ENCODE measurements at places on chromosomes 1 and 21.

DNA sequence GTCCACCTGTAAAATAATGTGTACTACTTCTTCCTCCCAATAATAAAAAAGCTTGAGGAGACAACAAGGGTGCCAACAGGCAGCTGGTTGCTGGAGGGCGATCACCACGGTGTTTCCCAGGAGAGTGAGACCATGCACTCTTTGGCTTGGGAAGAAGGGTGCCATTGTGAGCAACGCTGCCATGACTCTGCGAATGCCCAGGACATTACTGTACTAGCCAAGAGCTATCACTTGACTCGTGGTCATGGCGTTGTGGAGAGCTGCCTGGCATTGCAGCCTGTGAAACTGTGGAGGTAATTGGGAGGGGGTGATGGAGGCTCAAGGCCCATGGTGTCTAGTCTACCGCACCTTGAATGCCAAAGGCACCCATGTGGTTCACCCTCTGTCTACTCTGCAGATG is 14.6 kb upstream of the PRMT2 start:
- DNase-seq, result no peak

- DNase-seq, result no peak
These were observed 37.7 kb downstream of the RRP1 start for GRCh38 chr21:43827015-43827611.

GRCh38 chr1:148309940-148310500 is 157.9 kb upstream of the NBPF11 start:
- DNase-seq, result no peak

- no peak for DNase-seq
These were observed 42.6 kb upstream of the A3GALT2 start for GRCh38 chr1:33363470-33363861.

- no peak for DNase-seq
These were observed 25.2 kb downstream of the EVA1C start for GRCh38 chr21:32437729-32438128.

GRCh38 chr1:244324176-244324883 is 127.4 kb downstream of the ADSS2 start:
- no peak for DNase-seq

GRCh38 chr1:198939956-198940355 is 301.1 kb downstream of the PTPRC start:
- no peak for DNase-seq

DNA sequence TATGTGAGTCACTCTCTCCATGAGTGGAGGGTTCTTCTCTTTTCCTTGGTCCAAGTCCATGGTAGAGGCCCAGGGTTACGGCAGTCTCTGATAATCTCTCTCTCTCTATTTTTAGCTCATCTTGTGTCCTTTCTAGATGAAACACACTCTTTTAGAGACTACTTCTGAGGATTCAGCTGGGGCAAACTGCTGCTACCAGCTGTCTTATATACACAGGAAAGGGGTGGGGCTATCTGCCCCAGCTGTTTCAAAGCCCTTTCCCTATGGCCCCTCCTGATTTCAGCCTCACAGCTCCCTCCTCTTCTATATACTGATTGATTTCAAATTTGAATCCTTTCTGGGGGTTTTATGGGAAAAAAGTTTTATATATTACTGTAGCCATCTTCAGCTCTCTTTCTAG is 324.8 kb downstream of the RWDD3 start:
- DNase-seq, result no peak

GRCh38 chr1:5690291-5690690 is 301.9 kb downstream of the NPHP4 start:
- DNase-seq, result no peak

- no peak for DNase-seq
These were observed 1699.1 kb downstream of the BRINP3 start for GRCh38 chr1:188778578-188778977.

GRCh38 chr1:235642011-235642942 is 7.3 kb downstream of the GNG4 start:
- peak; percentile 64 for DNase-seq

DNA sequence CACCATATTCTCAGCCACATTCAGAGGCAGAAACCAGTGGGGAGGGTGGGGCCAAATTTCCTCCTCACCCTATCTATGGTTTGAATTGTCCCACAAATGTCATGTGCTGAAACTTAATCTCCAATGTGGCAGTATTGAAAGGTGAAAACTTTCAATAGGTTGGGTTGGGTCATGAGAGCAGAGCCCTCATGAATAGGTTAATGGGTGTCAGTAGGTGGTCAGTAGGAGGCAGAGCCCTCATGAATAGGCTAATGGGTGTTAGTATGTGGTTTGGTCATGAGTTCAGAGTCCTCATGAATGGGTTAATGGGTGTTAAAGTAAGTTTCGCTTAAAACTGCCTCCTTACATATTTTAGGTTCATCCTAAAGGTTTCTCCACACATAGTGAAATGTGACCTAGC is 170.0 kb downstream of the FCRL5 start:
- no peak for DNase-seq

GRCh38 chr1:221689138-221689537 is 52.8 kb downstream of the DUSP10 start:
- peak; percentile 35 for DNase-seq

- no peak for DNase-seq
These were observed 521.8 kb downstream of the LRRIQ3 start for GRCh38 chr1:73676186-73676585.

- no peak for DNase-seq
These were observed 494.6 kb upstream of the ADGRL4 start for GRCh38 chr1:79501153-79501552.

DNA sequence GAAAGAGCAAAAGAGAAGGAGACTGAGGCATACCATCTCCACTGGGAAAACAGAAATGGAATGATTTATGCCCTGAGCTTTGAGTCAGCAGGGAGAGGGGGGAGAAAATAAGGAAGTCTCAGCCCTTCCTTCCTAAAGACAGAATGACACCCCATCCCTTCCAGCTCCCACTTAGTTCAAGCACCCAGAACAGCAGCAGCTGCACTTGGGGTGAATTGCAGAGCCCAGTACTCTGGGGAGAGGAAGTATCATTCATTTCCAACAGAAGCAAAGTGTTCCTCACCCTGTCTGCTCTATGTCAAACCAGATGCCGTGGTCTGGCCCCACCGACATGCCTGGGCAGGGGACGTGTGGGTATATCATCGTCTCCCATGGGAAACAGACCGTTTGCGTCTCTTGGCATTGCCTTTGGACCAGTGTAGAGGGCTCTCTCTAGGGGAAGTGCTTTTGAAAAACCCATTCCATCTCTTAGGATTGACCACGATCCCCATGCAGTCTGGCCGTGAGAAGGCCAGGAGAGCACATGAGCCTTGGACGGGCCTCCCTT is 1.1 kb upstream of the KCNJ15 start:
- DNase-seq, result no peak

DNA sequence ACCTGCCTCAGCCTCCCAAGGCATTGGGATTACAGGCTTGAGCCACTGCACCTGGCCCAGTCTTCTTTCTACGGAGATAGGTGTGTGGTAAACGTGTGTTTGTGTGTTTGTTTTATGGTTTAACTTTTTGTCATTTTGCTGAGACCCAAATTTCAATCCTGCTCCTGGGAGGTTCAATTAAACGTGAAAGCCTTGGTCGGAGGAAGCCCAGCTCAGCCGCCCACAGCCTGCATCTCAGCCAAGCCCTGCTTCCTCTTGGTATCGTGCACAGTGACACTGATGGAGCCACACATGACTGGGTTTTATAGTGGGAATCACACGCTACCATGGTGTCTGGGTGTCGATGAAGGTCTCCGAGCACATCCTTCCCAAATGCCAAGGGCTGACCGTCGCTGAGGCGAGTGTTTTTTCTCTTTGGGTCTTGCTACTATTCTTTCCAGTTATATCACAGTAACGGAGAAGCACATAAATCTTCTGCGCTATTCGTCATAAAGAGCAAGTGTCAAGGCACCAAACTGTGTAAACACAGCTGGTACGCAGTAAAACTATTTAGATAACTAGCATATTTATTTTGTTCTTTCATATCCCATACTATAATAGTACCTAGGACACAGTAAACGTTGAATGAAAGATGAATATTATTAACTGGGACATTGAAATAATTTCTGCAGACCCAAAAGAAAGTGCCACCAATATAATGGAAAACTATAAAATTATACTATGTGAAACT is 39.3 kb downstream of the HLCS start:
- DNase-seq, result no peak

- DNase-seq, result peak; percentile 4
These were observed 12.3 kb downstream of the CCDC185 start for GRCh38 chr1:223405507-223405906.

DNA sequence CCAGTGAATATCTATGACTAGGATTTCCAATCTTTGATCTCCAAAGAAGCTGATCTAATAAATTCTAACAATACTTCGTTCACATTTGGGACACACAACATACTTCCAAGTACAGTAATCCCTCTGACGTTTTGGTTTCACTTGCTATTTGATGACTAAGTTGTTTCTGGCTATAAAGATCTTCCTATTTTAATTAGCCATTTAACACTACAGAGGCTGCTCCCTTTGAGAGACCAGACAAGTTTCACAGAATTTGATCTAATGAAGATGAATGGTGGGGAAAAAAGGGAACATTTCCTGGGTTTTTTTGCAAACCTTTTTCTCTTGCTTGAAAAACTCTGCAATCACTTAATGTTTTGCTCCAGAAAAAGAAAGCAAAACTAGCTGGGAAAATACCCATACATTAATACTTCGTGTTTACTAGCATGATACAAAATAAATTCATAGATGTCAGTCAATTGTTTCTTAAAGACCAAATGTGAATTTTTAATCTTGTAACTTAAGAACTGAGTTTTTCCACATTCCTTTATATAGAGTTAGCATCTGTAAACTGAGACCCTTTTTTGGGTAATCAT is 28.0 kb upstream of the GLIS1 start:
- peak; percentile 2 for DNase-seq

DNA sequence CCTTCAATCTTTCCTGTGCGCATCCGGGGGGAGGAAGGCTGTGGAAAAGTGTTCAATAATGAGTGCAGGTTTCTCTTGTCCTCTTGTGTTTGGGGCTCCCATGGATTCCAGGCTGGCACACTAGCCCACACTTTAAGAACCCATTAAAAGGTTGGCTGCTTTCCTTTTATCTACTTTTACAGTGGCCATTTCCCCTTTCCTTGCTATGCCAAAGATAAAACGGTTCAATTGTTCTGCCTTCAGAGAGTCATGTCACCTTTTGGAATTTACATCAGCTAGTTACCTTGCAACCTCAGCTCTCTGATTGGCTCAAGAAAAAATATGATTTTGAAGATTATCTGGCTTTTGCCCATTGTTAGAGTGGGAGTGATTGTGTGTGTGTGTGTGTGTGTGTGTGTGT is 182.3 kb downstream of the SDCCAG8 start:
- no peak for DNase-seq

DNA sequence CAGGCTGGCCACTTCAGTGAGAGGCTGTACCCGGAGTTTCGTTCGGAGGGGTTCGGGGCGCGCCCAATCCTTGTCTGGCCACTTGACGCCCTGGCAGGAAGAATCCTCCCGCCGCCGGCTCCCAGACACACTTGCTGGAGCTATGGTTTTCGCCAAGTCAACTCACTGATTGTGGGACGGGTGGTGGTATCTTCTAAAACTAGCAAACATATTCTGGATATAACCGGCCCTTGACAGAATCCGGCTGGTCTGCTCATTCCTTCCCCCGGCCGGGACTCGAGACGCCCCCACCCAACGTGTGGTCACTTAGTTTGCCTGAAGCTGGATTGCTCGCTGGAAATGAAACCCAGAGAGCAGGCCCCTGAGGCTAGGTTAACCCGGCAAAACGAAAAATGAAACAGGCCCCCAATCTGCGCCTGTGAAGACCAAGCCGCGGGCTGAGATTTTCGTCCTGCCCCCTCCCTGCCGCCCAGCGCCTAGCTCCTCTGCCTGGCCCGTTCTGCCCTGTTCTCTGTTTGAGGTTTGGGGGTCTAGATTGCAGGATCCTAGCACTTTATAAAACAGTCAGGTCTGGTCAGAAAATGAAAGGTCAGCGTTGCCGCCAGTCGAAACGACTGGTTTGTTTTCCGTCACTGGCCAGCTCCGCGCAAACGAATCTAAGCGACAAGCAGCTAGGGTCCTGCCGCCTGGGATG is 4.6 kb downstream of the GFI1 start:
- DNase-seq, result no peak

DNA sequence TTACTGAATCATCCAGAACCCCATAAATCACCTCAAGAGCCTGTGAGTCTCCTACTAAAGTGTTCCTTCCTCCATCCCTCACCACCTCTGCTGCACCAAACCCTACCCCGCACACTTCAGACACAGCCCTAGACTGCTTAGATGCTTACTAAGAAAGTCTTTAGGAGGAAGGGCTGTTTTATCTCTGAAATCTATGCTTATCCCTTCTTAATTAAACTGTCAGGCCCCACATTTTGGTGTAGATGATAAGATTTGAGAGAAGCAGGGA is 216.8 kb upstream of the SGIP1 start:
- no peak for DNase-seq

- no peak for DNase-seq
These were observed 17.0 kb downstream of the CLIC4 start for GRCh38 chr1:24762133-24762676.

DNA sequence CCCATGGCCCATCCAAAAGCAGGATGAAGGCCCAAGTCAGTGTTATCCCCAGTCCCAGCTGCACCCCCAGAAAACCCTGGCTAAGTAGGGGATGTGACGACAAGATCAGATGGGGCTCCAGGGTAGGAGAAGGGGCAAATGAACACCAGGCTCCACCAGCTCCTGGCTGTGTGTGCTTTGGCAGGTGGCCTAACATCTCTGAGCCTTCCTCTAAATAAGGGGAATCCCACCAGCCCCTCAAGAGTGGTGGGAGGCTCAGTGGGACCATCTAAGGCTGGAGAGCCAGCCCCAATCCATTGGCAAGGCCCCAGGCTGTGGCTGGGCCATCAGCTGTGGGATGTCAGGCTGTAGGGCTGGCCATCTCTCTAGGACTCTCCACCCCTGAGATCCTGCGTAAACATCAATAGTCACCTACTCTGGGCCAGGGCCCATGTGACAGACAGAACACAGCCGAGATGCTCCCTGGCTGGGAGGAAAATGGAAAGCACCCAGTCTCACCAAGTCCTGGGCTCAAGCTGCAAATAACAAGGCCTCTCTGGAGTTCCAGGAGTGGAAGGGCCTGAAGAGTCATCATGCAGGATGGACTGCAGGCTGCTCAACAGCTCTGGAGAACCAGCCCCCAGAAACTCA is 7.5 kb downstream of the SDC3 start:
- DNase-seq, result no peak

DNA sequence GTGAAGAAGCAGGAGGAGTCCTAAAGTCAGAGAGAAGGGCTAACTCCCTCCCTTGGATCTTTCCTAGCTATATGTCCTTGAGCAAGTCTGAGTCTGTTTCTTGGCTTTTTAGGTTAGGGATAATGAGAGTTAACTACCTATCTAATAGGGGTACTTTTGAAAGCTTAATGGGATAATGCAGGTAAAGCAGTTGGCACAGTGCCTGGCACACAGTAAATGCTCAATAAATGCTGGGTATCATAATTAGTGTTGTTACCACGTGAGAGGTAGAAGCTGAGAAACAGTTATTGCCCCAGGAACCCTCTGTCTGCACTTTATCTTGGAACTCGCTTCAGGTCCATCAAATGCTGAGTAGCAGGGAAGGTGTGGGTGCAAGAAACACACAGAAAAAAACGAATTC is 5.5 kb downstream of the LRRN2 start:
- DNase-seq, result no peak

GRCh38 chr1:208122612-208123358 is 121.4 kb downstream of the PLXNA2 start:
- DNase-seq, result no peak
